Type B pancreatic cell (in vitro differentiated cells): ENCODE measurements at places on chromosomes 6 and 20. TPM values are rescaled to one million over a fixed set of nuclear protein-coding genes. Genes with fewer than 3 reads are reported as not detected.

DNA sequence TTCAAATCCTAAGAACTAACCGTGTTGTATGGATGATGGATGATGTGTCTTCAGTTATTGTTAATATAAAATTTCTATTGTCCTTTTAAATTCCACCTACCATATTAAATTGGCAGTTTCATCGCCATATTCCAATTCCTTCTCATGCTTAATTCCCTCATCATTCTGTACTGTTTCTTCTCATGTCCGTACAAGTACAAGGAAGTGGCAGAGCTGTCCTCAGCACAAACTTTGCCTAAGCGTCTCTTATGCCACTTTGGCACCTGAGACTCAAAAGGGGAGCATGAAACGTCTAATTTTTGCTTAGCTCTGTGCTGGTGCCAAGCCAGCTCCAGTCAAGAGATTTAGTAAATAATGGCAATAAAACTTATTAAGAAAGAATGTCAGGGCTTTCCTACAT is 158.2 kb upstream of the LAMA2 start:
- DNase-seq = no peak

Gene DLL1
- total RNA-seq = 4.2 and 11.7 TPM in 2 replicates

Gene GSTA2
- total RNA-seq = 20.7 and 25.3 TPM in 2 replicates

DNA sequence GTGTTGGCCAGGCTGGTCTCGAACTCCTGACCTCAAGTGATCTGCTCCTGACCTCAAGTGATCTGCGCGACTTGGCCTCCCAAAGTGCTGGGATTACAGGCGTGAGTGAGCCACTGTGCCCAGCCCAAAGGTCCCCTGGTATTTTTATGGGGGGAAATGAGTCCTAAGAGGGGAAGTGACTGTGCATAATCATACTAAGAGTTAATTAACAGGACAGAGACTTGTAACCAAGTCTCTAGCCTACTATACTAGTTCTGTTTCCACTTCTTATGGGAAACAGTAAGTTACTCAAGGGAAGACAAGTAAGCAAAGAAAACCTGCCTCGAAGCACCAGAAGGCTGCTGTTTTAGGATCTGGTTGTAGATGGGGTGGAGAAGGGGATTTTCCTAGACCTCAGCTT is 27.9 kb downstream of the TCF15 start:
- no peak for DNase-seq

Gene MCHR2
- not detected in 2 replicates for total RNA-seq

Gene NOTCH4
- total RNA-seq = 1.5 and 1.9 TPM in 2 replicates

DNA sequence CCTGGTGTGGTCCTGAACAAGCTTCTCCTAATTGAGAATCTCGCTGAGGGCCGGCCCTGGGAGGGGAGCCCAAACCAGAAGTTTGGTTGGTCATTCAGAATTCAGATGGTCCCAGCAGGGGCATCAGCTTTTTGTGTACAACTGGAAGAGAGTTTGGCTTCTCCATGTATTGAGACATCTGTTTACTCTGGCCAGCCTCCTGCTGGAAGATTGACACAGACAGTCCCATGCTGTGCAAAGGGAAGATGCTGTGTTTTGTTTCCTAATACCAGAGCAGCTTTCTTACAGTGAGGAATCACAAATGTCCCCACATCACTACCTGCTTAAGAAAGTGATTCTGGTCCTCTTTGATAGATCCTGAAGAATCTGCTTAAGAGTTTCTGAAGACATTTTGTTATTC is 97.8 kb downstream of the PLEKHG1 start:
- no peak for DNase-seq

DNA sequence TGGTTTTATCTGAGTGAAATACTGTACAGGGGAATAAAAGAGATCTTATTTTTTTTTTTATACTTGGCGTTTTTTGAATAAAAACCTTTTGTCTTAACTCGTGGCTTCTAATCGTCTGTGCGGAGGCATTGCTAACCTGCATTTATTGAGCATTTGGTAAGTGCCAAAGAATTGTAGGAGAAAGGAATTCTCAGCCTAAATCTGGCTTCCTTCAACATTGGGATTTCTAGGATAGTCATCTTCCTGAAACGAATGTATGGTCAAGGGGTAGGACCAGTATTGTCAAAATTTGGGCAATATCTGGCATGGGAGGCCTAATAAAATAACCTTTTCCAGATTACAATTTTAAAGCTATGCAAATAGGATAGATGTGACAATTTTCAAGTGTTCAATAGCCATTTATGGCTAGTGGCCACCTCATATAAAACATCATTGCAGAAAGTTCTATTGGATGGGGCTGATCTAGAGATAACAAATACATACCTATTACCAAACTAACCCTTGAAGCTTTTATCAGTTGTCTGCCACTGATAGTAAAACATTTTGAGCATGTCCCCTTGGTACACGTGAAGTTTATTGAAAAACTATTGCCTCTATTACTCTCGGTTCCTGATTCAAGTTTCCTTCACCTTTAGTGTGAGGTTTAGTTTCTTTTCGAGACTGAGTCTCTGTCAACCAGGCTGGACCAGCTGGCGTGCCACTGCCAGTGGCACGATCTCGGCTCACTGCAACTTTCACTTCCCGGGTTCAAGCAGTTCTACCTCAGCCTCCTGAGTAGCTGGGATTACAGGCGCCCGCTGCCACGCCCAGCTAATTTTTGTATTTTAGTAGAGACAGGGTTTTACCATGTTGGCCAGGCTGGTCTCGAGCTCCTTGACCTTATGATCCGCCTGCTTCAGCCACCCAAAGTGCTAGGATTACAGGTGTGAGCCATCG is 5.6 kb downstream of the PIM1 start:
- no peak for DNase-seq
